ENCODE measurements at places on chromosomes 1 and 21.

DNA sequence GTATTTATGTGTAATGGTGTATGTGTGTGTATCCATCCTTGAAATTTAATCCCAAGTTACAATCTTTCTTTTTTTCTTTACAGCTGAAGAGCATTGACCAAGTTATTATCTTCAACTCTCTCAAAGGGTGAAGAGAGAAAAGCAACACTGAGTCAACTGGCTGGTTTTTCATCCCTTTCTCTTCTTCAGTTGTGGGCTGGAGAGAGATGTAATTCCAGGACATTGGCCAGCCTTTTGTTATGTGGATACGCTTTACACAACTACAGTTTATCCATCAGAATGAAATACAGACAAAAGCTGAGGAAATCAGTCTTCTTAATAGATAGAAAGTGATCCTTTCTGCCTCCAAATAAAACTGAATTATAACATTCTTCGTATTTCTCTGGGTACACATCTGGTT is 357.0 kb upstream of the NCAM2 start:
- DNase-seq, result no peak

DNA sequence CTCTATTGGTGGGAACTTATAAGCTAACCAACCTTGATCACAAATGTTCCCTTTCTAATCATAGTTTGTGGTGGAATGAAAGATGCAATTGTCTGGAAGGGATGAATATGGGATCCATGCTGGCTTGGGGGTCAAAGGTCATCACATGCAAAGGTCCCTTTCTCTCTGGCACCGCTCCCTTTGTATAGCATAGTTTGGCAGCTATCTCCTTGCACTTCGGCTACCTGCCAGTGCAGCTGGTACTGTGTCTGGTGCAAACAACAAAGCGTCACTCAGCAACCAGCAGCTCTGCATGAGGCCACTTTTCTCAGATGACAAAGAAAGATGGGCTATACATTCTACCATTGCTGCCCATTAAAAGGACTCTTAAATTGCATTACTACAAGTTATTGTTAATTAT is 188.2 kb upstream of the NFIA start:
- no peak for DNase-seq

- DNase-seq, result no peak
Measured at GRCh38 chr21:46052703-46053651, 44.9 kb upstream of the COL6A2 start.

GRCh38 chr1:214859647-214860046 is 222.9 kb upstream of the KCNK2 start:
- DNase-seq, result no peak

- DNase-seq, result no peak
Measured at GRCh38 chr1:164716992-164717703, 158.2 kb downstream of the PBX1 start.

GRCh38 chr1:173410133-173410793 is 66.9 kb upstream of the PRDX6 start:
- DNase-seq, result no peak

GRCh38 chr21:44911384-44912157 is 9.1 kb downstream of the ITGB2 start:
- DNase-seq, result peak; percentile 49

GRCh38 chr1:243730487-243731150 is 119.4 kb downstream of the AKT3 start:
- DNase-seq, result no peak

DNA sequence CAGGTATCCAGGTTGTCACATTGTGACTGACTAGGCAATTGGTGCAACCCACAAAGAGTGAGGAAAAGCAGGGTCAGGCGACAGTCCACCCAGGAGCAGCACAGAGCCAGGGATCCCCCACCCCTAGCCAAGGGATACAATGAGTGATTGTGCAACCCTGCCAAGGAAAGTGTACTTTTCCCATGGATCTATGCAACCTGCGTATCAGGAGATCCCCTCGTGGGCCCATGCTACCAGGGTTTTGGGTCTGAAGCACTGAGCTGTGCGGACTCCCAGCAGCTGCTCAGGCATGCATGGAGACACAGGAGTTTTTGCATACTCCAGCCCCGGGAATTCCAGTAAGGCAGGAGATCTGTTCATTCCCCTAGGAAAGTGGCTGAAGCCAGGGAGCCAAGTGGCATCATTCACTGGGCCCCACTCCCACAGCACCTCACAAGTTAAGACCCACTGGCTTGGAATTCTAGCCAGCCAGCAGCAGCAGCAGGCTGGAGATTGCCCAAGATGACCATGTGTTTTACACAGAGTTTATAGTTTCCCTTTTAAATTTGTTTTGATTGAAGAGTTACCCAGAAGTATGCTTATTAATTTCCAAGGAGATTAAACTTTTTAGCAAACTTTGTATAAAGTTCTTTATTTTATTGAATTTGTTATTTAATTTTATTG is 136.0 kb downstream of the LTN1 start:
- DNase-seq, result no peak

DNA sequence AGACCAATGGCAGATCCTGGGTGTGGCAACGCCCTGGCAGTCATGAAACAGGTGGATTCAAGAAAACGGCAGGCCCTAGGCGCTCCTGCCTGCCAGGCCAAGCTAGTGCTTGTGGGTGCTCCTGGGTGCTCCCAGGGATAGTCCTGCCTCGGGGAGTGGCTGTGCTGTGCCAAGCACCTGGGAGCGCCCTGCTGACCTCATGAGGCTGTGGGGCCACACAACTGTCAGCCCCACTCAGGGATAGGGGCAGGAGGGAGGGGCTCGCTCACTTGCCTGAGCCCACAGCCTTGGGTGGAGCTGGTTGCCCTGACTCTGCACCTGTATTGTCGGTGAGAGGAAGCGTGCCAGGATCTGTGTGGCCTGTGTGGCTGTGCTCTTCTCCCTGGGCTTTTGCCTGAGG is 9.4 kb downstream of the SNAP47 start:
- no peak for DNase-seq

DNA sequence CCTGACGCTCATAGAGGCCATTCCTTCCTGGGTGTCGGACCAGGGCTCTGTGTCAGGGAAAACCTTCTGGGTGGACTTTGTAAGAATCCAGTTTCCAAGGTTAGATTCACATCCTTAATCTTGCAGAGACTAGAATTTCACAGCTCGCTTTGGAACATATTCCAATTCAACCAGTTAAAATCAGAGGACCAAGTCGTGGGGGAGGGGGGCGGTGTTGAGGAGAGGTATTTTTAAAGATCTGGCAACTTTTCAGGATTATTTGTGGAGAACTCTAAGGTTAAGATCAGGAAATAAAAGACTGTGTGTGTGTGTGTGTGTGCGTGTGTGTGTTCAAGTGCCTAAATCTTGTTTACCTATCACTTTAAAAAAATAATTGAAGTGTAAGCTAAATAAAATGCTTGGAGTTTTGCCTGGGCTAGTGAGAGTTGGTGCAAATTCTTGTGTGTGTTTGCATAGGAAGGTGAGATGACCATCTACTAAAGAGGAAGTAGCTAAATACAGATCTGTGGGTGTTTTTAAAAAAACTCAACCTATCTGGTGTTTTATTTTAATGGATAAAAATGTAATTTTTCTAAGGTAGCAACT is 21.8 kb downstream of the TENT5C start:
- no peak for DNase-seq

- DNase-seq, result no peak
Measured at GRCh38 chr1:9281071-9281827, 11.4 kb upstream of the SPSB1 start.

DNA sequence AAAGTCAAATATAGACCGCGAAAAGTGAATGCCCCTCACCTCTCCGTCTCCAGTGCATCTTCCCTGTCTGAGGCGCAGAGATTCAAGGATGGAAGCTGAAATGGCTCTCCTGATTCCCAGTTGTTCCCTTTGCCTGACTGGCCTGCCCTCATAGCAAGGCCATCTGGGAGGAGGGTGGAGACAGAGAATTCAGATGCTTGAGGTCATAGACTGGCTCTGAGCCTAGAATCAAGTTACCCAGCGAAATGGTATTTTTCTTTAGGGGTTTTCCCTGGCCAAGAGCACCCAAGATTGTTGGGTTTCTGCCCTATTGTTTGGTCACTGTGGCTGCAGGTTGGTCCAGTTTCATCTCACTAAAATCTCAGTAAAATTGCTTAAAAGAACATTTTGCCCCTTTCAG is 7.2 kb downstream of the METTL13 start:
- DNase-seq, result no peak

DNA sequence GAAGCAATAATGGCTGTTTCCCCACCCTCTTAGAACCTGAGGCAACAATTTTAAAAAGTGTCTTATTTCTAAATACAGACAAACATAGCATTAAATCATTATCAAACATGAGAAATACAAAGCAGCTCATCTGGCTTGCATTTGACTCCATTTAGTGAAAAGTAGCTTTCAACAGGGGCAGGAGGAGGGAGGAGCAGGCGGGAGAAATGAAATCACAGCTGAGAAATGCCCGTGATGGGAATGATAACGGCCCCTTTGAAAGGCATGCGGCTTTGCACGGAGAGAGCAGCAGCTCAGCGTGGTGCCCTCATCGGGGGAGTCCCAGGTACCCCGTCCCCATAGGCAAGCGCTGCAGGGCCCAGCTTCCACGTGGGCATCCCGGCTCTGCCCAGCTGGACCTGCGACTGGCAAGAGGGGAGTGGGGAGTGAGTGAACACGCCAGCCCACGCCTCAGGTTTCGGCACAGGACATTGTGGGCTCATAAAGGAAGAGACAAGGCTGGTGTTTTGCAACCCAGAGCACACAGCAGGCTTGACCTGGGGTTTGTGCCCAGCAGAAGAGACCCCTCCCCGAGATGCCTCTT is 134.6 kb downstream of the NPHP4 start:
- DNase-seq, result no peak

GRCh38 chr1:19689085-19689757 is 24.5 kb downstream of the HTR6 start:
- DNase-seq, result no peak

DNA sequence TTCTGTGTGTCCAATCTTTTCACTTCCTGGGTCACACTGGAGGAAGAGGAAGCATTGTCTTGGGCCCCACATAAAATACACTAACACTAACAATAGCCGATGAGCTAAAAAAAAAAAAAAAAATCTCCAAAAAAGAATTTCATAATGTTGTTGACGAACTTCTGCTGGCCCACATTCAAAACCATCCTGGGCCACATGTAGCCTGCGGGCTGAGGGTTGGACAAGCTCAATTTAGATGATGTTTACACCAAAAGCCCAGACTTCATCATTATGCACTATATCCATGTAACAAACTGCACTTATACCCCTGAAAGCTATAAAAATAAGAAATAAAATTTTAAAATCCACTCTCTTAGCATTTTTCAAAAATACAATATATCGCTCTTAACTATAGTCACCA is 187.8 kb upstream of the PTBP2 start:
- no peak for DNase-seq

GRCh38 chr21:27060190-27060589 is 93.3 kb upstream of the ADAMTS5 start:
- DNase-seq, result no peak

DNA sequence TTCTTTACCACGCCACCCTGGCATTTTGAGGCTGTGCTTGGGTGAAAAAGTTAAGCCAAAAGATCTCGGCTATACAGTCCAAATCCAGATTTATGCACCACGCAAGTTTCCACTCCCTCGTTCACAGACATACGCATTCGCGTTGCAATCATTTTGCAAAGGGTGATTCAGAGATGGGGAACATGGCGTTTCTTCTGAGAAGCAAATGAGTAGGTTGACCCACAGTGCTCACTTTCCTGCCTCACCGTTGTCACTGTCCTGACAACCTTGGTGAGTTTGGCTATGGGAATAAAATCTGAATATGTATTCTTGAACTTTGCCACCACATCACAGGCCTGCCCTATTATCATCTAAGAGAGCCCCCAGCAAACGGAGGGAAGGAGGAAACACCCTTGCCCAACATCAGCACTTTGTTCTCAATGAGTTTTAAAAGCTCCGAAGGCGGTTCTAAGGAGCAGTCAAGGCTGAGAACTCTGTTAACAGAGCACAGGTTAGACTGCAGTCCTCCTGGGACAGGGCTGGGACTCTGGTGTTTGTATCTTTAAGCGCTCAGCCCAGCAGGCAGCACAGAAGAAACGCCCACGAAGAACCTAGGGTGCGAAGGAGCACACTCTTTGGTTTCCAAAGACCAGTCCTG is 86.4 kb downstream of the RUNX1 start:
- no peak for DNase-seq

- no peak for DNase-seq
Measured at GRCh38 chr1:99251308-99251707, 13.0 kb upstream of the PLPPR4 start.

DNA sequence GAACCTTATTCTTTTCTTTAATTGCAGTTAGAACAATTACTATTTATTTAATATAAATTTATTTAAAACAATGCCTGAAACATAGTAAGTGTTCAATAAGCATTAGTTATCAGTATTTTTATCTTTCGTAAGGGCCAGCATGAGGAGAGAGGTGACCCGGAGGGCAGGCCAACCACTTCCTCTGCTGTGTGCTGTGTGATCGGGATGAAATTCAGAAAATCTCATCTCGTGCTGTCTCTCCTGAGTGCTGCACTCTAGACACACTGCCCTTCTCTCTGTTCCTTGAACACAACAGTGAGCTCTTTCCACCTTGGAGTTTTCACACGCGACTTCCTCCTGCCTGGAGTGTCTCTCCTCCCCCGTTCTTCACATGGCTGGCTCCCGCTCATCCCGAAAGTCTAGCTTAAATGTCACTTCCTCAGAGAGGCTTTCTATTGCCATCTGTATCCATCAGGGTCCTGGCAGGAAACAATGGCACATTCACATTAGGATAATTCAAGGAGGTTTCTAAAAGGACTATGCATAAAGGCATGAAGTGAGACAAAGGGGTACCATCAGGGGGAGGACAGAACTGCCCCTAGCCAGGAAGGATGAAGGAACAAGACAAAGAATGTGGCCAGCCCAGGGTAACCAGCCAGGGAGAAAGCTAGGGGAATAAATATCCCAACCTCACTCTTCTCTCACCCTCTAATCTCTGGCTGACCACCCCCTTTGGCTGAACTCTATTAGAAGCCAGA is 142.6 kb upstream of the GJB5 start:
- no peak for DNase-seq

- no peak for DNase-seq
Measured at GRCh38 chr1:113811156-113811887, 954 bp downstream of the RSBN1 start.

- DNase-seq, result no peak
Measured at GRCh38 chr21:46605767-46606426, 1.0 kb upstream of the S100B start.

- DNase-seq, result no peak
Measured at GRCh38 chr21:34593423-34593822, 21.5 kb downstream of the RCAN1 start.

GRCh38 chr1:43861988-43862735 is 71.4 kb upstream of the ARTN start:
- no peak for DNase-seq

GRCh38 chr1:165036403-165036802 is 320.1 kb downstream of the LMX1A start:
- no peak for DNase-seq

- no peak for DNase-seq
Measured at GRCh38 chr1:36762174-36762573, 272.1 kb downstream of the GRIK3 start.

GRCh38 chr1:237873487-237874211 is 17.1 kb downstream of the ZP4 start:
- DNase-seq, result no peak
